ENCODE measurements at places on chromosomes 16 and 17.

GRCh38 chr17:16941072-16942036, 30.6 kb downstream of the TNFRSF13B start:
- DNase-seq = no peak

- no peak for DNase-seq
Observed at GRCh38 chr16:68287276-68288251, 23.2 kb downstream of the SLC7A6OS start.

DNA sequence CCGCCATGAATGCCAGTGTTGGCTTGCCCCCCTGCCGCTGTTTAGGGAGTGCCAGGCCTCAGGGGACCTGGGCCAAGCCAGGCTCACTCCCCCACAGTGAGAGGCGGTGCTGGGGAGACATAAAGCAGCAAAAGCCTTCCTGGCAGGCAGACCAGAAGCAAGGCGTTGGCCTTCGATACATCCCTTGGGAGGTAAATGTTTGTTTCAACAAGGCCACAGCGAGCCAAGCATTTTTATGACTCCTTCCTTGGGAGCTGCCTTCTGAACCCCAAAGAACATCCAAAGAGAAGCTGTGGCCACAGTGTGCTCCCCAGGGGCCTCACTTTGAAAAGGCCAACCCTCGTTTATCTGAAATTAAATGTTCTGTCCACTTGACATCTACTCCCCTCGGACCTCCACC, 119.7 kb upstream of the CIBAR2 start:
- no peak for DNase-seq

DNA sequence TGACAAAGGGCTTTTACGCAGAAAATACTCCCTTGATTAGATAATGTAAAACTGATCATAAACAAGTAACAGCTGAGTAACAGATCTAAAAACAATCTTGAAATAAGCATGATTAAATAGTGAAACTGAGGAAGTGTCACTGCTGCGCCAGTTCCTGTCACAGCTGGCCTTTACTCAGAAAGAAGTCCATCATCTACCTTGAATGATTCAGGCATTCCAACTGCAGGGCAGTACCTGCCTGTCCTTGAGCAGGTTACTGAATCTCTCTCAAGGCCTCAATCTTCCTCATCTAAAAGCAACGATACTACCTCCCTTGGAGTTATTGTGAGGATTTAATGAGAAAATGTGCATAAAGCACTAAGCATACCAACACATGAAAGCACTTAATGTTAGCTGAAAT, 12.7 kb downstream of the PHLPP2 start:
- DNase-seq = peak; percentile 11

GRCh38 chr17:56481659-56482058, 111.8 kb upstream of the NOG start:
- no peak for DNase-seq

DNA sequence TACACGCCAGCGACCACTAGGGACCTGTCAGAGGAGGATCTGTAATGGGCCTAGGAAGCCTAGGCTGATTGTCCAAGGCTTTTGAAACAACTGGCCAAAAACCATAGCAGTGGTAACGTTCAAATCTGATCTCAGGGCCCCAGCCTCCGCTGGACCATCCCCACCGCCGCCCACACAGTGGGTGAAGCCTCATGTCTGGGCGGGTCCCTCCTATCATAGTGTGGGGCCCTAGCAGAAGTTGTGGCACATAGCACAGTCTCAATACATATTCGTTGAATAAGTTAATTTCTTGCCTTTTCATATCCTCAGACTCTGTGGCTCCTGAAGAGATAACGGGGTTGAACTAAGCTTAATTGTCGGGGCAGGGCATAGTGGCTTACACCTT, 818 bp downstream of the DPH1 start:
- DNase-seq = peak; percentile 91

GRCh38 chr16:86045591-86045971, 146.6 kb downstream of the IRF8 start:
- no peak for DNase-seq

DNA sequence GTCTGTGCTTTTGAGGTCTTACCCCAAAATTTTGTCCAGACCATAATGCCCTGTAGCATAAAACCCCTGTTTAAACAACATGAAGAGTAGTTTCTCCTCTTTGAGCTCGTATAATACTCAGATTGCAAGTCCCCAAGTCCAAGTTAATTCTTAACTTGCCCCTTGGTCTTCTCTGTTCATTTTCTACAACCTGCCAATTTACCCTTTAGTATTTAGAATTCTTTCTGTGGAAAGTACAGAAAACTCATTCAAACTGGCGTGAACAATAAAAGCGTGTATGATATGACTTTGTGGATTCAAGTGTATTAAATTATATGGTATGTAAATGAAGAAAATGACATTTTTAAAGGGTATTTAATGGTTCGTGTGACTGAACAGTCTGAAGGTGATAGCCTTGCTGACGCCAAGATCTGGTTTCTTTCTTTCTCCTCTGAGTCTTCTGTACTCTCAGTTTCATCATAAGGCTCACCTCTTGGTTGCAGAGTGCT, 185.6 kb downstream of the PRKCA start:
- no peak for DNase-seq

DNA sequence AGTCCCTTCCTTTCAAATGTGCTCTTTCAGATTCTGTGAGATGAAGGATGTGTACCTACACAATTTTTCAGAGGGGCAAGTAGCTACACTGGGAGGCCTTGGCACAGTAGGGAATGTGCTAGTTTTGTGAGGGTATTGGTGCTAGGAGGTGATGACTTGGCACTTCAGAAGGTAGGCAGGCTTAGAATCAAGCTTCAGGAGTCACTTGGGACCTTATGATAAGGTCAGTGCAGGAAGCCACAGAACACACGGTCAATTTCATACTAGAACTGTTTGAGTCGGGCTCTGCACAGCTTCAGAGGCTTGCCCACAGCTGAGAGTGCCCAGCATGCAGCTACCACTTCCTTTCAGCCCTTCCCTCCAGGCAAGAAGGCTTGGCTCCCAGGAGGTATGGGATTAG, 6.1 kb downstream of the CMTM1 start:
- DNase-seq = no peak

- no peak for DNase-seq
Observed at GRCh38 chr17:43468691-43469139, 15.1 kb upstream of the DHX8 start.

DNA sequence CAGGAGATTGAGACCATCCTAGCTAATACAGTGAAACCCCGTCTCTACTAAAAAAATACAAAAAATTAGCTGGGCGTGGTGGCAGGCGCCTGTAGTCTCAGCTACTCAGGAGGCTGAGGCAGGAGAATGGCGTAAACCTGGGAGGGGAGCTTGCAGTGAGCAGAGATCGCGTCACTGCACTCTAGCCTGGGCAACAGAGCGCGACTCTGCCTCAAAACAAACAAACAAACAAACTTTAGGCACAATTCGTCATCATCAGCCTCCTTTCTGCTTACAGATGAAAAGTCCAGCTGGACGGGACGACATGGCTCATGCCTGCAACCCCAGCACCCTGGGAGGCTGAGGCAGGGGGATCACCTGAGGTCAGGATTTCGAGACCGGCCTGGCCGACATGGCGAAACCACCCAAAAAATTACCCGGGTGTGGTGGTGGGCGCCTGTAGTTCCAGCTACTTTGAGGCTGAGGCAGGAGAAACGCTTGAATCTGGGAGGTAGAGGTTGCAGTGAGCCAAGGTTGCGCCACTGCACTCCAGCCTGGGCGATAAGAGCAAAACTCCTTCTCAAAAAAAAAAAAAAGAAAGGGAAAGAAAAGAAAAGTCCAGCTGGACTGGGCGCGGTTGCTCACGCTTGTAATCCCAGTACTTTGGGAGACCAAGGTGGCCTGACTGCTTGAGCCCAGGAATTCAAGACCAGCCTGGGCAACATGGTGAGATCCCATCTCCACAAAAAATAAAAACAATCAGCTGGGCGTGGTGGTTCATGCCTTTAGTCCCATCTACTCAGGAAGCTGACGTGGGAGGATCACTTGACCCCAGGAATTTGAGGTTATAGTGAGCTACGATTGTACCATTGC, 1.5 kb upstream of the SPIRE2 start:
- DNase-seq = no peak

DNA sequence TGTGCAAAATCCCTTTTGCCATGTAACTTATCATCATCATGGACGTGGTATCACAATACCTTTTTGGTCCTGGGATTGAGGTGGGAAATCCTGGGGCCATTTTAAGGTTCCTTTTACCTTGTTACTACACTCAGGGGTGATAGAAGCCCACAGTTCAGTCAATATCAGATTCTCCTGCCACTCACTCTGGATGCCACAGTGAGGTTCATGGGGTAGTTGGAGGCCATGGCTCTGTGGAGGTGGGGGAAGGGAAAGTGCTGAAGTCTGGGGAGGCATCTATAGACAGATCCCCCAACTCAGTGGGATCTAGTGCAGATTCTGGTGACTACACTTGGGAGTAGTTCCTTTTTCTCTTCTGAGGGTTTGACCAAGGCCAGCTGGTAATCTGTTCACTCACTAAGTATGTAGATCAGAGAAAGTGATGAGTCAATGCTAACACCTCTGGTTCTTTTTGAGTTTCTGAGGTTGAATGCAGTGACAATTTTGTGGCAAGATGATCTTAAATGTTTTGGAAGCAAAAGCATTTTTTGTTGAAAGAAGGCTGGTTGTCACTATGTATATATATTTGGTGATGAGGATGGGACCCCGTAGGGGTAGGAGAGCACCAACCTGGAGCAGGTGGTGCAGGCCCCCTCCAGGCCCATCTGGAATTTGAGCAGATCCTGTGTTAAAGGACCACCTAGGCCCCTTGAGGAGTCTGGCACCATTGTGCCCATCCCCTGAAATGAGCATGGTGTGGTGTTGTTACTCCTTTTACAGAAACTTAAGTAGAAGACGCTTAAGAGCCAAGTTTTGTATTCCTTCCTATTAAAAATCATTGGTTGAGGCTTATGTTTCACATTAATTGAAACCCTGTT, 18.8 kb upstream of the IRF8 start:
- peak; percentile 79 for DNase-seq

- no peak for DNase-seq
Observed at GRCh38 chr17:63116228-63116627, 150.2 kb downstream of the TANC2 start.

DNA sequence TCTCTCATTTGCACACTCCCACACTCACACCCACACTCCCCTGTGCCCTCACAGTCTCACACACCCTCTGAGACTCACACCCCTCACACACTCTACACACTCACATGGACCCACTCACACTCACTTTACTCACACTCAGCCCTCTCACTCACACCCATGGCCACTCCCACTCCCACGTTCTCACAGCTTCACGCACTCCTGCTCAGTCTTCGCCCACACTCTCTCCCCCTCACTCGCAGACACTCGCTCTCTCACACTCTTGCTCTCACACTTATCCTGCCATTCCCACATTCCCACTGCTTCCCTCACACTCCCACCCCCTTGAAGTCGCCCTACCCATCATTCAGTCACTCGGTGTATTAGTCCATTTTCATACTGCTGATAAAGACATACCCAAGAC, 47.9 kb downstream of the CCDC182 start:
- DNase-seq = no peak

- DNase-seq = no peak
Observed at GRCh38 chr16:87384162-87384874, 742 bp upstream of the FBXO31 start.

- DNase-seq = no peak
Observed at GRCh38 chr17:10415161-10415560, 6.6 kb downstream of the MYH8 start.

DNA sequence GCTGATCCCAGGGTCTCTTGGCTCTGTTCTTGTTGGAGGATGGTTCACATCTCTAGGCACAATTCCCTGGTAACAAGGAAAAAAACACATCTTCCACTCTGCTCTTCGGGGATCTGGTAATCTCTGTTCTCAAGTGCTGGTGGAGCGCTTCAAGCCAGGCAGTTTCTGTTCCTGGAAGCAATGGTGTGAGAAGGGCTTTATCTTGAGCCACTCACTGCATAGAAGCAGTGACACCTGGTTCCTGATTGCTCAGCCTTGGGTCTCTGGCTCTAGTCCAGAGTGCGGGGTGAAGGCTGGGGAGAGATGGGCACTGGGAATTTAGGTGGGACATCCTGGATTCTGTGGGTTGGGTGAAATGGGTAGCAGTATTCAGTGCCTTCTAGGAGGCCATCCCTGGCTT, 14.1 kb downstream of the AKAP1 start:
- peak; percentile 52 for DNase-seq

- DNase-seq = peak; percentile 34
Observed at GRCh38 chr16:13056607-13057006, 155.2 kb downstream of the SHISA9 start.

GRCh38 chr17:81644976-81645952, 8.3 kb downstream of the TSPAN10 start:
- DNase-seq = no peak

- DNase-seq = no peak
Observed at GRCh38 chr17:18866866-18867813, 9.2 kb downstream of the PRPSAP2 start.

GRCh38 chr17:45235416-45236281, 14.0 kb downstream of the FMNL1 start:
- DNase-seq = peak; percentile 87
